ENCODE measurements at places on chromosomes 12 and 14.
A peak's percentile ranks its signal among the peaks of the same experiment; 100 is the strongest.

GRCh38 chr14:68476212-68477109, 316.4 kb downstream of the ZFP36L1 start:
- DNase-seq: no peak

DNA sequence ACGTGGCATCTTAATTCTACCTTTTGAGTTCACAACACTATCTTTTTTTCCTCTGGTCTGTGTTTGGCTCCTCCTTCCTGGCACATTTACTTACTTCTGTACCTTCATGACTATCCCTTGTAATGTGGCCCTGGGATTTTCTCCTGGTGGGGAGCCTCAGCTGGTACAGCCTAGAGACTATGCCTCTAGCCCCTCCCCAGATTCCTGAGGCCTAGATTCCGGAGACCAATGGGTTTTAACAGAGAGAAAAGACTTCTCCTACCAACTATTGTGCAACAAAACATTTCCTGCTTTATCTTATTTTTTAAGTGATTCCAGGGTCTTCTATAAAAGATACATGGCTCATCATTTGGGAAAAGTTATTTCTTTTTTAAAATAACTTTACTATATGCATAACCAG, 216.2 kb upstream of the KRR1 start:
- no peak for DNase-seq

GRCh38 chr14:93788543-93789227, 400 bp upstream of the PRIMA1 start:
- peak; percentile 79 for DNase-seq

- DNase-seq: no peak
Measured at GRCh38 chr14:100015251-100015655, 50.0 kb upstream of the EVL start.

DNA sequence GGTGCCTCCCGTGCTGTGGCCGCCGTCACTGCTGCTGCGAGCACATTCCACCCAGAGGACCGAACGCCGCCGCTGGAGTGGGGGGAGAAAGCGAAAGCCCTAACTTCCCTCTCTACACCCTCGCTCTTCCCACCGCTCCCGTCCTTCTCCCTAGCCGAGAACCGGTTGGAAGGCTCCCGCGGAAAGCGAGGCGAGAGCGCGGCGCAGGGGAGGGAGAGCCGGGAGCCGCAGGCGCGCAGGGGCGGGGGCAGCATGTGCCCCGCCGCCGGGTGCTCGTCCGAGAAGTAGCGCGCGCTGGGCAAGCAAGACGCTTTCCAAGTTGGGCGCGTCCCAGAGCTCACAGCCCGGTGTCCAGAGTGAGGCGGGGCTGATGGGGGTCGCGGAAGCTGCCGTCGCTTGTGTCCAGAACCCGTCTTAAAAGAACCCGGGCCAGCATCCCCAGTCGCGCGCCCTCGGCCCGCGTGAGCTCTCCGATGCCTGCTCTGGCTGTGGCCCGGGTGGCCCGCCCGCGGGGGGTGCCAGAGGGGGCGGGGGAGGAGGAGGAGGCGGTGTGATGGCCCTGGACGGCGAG, at the start of gene TRHDE:
TSS of gene TRHDE (plus strand) at position 280 of the 571 bp plus-strand sequence. CDS start at position 554, 274 bp downstream.
- no peak for DNase-seq

DNA sequence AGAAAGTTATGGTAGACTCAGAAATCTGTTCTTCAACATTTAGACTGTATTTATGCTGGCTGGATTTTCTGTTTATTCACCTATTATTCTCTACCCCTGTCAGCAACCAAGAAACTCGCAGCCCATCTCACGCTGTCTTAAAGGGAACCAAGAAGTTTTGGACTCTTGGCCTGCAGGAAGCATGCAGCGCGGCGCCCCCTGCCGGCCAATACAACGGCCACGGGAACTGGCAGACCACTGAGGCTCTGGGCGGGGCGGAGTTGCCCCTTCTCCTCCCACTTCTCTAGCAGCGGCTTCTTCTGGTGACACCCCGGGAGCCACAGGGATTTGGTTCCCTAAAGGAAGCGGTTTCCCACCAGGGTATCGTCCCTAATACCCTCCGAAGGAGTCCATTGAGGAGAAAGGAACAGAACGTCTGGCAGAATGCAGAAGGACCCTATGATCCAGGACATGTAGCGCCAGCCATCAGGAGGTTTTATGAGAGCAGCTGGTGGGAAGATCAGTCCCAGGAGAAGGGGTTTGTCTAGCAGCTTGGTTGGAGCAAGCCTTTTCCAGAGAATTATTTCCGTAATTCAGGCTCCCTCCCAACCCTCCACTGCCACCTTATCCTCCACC, 21.0 kb upstream of the RNASE2 start:
- DNase-seq: no peak

GRCh38 chr12:61667676-61668075, 592.5 kb upstream of the USP15 start:
- no peak for DNase-seq

GRCh38 chr12:3071107-3071506, 6.1 kb upstream of the TSPAN9 start:
- no peak for DNase-seq

GRCh38 chr14:59038746-59039145, 149.7 kb upstream of the DAAM1 start:
- no peak for DNase-seq

DNA sequence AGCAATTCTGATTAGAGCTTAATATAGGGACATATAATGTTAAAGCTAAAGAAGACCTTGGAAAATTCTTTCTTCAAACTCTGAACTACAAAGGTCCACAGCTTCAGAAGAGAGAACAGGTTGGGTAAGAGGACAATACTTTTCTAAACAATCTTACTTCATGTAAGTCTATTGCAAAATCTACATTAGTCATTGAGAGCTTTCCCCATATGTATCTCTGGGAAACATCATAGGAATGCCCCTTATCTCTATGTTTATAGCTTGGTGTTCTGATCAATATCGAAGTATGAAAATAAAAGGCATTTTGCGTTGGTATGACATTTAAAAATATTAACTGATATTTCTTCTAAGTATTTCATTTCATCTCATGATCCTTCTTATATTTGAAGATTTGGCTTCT, 962.6 kb downstream of the AACS start:
- no peak for DNase-seq

All from T47D (cell line).